Tibial nerve (tissue), 4 donors: ENCODE measurements at places on chromosomes 4 and X. TPM values are rescaled to one million over a fixed set of nuclear protein-coding genes. Genes with fewer than 3 reads are reported as not detected.

DNA sequence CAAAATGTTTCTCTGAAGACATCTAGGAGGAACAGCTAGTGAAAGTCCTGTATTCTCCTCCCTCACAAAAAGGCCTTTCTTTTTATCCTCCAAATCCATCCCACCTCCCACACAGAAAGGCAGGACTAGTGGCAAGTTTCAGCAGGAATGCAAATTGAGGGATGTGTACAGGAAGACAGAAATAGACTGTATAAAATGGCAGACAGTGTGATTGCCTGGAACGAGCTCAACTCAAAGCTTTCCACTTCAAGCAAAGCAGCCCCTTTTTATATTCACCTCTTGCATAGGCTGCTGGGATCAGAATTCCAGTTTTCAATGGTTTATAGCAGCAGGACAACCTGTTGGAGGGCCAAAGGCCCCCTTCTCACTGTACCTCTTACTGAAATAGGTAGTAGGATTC, 57.5 kb downstream of the DCX start:
- H3K27ac ChIP-seq: no peak overlapping the region
- no peak overlapping the region for H3K4me3 ChIP-seq
- H3K4me1 ChIP-seq: no peaks in the 10 kb centered on the region

DNA sequence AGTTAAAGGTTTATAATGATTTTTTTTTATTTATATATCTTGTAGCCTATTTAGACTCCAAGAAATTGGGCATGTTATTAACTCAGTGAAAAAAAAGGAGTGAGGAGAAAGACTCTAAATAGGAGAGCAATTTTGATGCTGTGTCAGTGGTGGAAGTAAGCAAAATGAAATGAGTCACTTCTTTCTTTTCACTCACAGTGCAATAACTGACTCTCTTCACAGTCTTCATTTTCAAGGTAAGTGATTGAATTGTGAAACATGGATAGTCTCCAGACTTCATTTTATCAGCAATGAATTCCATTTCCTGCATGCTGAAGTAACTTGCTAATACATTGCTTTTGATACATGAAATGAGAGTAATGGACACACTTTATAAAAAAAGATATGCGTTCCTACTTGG, 2271.5 kb downstream of the PCDH7 start:
- H3K4me1 ChIP-seq: no peaks in the 10 kb centered on the region
- H3K36me3 ChIP-seq: no peaks in the 10 kb centered on the region
- H3K4me3 ChIP-seq: no peak overlapping the region
- DNase-seq: no peak
- H3K27ac ChIP-seq: no peak overlapping the region
- no peaks in the 10 kb centered on the region for H3K27me3 ChIP-seq

GRCh38 chr4:105992641-105993305, 97.5 kb downstream of the NPNT start:
- H3K27ac ChIP-seq: no peak overlapping the region
- no peak for DNase-seq
- H3K36me3 ChIP-seq: no peaks in the 10 kb centered on the region
- H3K27me3 ChIP-seq: no peaks in the 10 kb centered on the region
- H3K4me3 ChIP-seq: no peak overlapping the region

DNA sequence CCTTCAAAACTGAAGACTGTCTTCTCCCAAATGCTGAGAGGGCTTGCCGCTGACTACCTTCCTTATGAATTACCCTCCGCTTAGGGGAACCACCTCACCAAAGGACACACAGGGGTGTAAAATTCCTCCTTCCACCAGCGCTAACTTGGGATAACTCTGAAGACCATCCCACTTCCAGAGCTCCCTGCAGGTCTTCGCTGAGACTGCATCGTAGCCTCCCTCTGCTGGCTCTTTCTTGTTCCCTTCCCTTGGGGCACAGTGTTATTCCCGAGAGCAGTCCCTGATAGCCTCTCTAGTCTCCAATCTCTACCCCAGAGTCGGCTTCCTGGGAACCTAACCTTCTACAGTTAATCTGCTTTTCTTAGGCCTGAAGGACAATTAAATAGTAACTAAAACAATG, 725.5 kb upstream of the ATOH1 start:
- DNase-seq: no peak
- H3K36me3 ChIP-seq: no peaks in the 10 kb centered on the region
- no peak overlapping the region for H3K4me3 ChIP-seq
- H3K27me3 ChIP-seq: no peaks in the 10 kb centered on the region
- H3K4me1 ChIP-seq: no peaks in the 10 kb centered on the region
- H3K27ac ChIP-seq: no peak overlapping the region

GRCh38 chr4:3433138-3433869, 8.5 kb upstream of the HGFAC start:
- no peak overlapping the region for H3K27ac ChIP-seq
- no peaks in the 10 kb centered on the region for H3K27me3 ChIP-seq
- H3K4me1 ChIP-seq: no peaks in the 10 kb centered on the region
- no peak overlapping the region for H3K4me3 ChIP-seq

The SPANXA2 gene
- total RNA-seq: not detected

GRCh38 chr4:77650787-77651186, 45.2 kb downstream of the CXCL13 start:
- H3K27me3 ChIP-seq: no peaks in the 10 kb centered on the region
- H3K4me3 ChIP-seq: no peak overlapping the region
- no peaks in the 10 kb centered on the region for H3K36me3 ChIP-seq

The TLR1 gene
- 15.7 TPM for total RNA-seq

DNA sequence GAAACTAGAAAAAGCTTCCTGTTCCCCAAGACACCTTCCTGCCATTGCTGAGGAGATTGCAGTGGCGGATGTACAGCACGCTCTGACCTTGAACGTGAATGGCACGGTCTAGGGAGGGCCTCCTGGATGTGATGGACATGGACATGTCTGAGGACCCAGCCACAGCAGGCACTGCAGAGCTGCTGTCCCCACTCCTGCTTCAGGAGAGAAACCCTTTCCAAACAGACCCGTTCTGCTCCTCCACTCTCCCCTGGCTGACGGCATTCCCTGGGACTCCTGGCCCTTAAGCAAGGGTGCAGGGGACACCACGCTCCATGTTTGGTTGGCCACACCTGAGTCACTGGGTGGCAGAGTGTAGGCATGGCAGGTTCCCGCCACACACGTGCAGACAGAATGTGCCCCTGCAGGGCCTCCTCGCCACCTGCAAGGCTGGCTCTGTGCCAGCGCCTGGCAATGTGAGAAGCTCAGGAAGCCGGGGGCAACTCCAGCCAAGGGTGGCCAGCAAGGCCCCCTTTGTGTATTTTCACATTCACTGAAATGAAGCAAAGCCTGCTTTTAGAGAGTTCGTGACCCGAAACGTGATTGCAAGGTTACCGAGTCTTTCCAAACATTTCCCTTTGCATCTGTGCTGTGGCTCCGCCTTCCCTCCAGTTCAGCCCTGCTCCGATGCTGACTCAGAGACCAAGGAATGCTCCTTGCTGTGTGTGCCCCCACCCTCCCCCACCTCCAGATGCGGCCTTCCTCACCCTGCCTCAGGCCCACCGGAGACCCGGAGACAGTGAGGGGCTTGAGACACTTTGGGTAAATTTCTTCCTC, 46.1 kb downstream of the HTRA3 start:
- no peaks in the 10 kb centered on the region for H3K4me1 ChIP-seq
- no peaks in the 10 kb centered on the region for H3K36me3 ChIP-seq
- no peak overlapping the region for H3K27ac ChIP-seq
- H3K4me3 ChIP-seq: no peak overlapping the region
- H3K27me3 ChIP-seq: no peaks in the 10 kb centered on the region
- peak; percentile 15 for DNase-seq

- peaks cover 1% of the 10 kb centered on the region for H3K27me3 ChIP-seq
- H3K27ac ChIP-seq: no peak overlapping the region
- H3K4me3 ChIP-seq: peak overlapping the region; percentile 11
- no peaks in the 10 kb centered on the region for H3K36me3 ChIP-seq
- DNase-seq: no peak
These were observed 48.6 kb downstream of the MAGEA9 start for GRCh38 chrX:149830192-149830873.

The NHSL2 gene
- 26.5 TPM for total RNA-seq

- no peaks in the 10 kb centered on the region for H3K4me1 ChIP-seq
- H3K27ac ChIP-seq: no peak overlapping the region
- H3K4me3 ChIP-seq: no peak overlapping the region
- no peaks in the 10 kb centered on the region for H3K36me3 ChIP-seq
- DNase-seq: no peak
- H3K27me3 ChIP-seq: no peaks in the 10 kb centered on the region
These were observed 500.1 kb downstream of the STPG2 start for GRCh38 chr4:97643179-97643578.

GRCh38 chrX:5236096-5236495, 992.6 kb downstream of the NLGN4X start:
- H3K27me3 ChIP-seq: no peaks in the 10 kb centered on the region
- no peak overlapping the region for H3K27ac ChIP-seq
- H3K36me3 ChIP-seq: no peaks in the 10 kb centered on the region

- no peak overlapping the region for H3K27ac ChIP-seq
- H3K36me3 ChIP-seq: no peaks in the 10 kb centered on the region
- no peaks in the 10 kb centered on the region for H3K27me3 ChIP-seq
- no peak for DNase-seq
- no peak overlapping the region for H3K4me3 ChIP-seq
- H3K4me1 ChIP-seq: no peaks in the 10 kb centered on the region
These were observed 233.9 kb downstream of the RAB28 start for GRCh38 chr4:13250263-13250662.

DNA sequence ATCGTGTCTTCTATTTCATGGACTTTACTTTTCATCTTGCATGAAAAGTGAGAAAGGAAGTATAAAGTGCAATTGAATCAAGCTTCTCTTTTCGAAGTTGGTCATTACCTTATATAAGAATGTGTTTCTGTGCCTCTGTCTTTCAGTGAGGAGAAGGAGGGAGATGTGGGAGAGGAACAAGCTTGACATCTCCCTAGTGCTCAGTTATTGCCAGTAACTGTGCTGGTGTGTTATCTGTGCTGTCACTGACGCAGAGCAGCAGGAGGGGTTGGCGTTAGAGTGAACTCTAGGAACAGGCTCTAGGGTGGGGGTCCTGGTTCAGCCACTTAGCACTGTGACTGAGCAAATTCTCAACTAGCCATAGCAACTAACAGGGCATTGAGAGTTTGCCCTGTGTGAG, 34.0 kb upstream of the TBC1D9 start:
- no peaks in the 10 kb centered on the region for H3K27me3 ChIP-seq
- no peaks in the 10 kb centered on the region for H3K36me3 ChIP-seq
- no peak overlapping the region for H3K4me3 ChIP-seq
- no peak overlapping the region for H3K27ac ChIP-seq

DNA sequence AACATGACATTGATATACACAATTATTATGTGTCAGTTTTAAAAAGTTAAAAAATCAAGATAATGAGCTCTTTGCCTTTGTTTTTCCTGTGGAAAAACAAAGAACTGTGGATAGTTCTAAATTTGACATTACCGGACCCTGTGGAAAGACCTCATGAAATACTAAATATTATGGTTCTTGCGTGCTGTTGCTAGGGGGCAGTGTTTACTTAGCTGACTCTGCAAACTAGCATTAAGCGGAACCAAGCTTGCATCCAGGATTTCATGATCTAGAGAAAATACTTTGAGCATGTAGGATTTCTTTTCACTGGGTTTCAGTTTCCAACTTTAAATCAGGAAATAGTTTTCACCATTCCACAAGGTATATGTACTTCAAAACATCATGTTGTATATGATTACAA, 33.6 kb downstream of the CLCN4 start:
- DNase-seq: no peak
- H3K36me3 ChIP-seq: no peaks in the 10 kb centered on the region
- H3K4me3 ChIP-seq: no peak overlapping the region
- peaks cover 4% of the 10 kb centered on the region for H3K27me3 ChIP-seq

DNA sequence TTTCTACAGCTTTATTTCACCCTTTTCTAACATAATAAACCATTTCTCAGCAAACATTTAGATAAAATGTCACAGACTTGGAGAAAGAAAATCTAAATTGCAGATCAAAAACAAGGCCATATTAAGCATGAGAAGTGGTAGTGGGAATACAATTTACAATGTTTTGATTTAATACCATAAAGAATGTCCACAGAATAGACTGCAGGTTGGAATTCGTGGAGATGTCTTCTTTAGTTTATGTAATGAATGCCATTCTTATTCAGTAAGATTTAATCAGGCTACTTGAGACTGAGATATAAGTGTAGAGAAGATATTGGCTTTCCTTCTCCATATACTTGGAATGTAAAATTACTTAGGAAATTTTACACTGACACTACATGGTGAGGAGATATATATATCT, 91.9 kb upstream of the ZFP42 start:
- no peak overlapping the region for H3K4me3 ChIP-seq
- H3K27ac ChIP-seq: no peak overlapping the region
- no peak for DNase-seq
- no peaks in the 10 kb centered on the region for H3K4me1 ChIP-seq

DNA sequence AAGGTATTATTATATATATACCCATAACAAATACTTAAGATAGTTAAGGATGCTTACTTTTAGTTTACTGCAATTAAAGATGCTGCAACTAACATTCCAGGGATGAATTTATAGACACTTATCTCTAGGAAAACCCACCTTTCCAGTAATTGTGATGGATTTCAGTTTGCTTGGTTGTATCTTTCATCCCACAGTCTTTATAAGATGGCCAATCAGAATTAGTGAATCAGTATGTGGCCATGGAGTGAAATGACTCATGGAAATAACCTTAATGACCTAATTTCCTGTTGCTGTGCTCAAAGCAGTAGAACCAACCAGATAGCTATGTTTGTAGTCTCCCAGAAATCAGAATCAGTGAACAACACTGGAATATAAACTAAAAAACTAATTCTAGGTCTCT, 26.4 kb downstream of the MOSPD2 start:
- H3K36me3 ChIP-seq: no peaks in the 10 kb centered on the region
- H3K27ac ChIP-seq: no peak overlapping the region
- DNase-seq: no peak
- H3K27me3 ChIP-seq: no peaks in the 10 kb centered on the region

The CENPC gene
- 66.7 TPM for total RNA-seq

DNA sequence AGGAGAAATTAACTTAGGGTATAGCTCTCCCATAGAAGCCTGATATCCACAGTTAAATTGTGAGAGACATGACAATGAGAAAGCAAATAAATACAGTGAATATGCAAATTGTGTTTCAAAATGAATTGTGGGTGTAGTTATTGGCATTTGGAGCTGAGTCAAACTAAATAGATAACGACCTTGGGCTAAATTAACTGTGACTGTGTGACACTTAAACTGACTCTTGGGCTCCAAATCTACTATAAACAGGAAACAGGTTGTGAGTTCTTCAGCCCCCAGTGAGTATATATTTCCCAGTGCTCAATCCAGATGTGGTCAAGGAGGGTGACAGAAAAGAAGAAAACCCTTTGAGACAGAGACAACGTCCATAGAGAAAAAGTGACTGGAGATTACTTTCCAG, 11.3 kb upstream of the MAGEA10 start:
- no peaks in the 10 kb centered on the region for H3K36me3 ChIP-seq
- no peaks in the 10 kb centered on the region for H3K4me1 ChIP-seq
- H3K4me3 ChIP-seq: no peak overlapping the region
- no peak overlapping the region for H3K27ac ChIP-seq
- no peak for DNase-seq

DNA sequence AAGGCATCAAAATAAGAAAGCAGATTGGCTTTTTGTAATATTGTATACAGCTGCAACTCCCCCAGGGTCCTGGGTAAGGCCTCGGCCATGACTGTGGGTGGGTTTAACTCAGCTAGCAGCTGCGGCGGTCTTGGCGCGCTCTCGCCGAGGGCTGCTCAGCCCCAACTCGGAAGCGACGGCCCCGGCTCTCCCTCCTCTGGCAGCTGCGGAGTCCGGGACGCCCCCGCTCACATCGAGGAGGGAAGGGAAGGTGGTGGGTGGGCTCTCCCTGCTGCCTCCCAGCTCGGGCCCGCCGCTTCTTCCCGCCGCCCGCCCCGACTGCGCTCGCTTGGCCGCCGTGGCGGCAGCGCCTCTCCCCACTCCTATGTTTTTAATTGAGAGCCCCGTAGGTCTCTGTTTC, 51.2 kb downstream of the GPR50 start:
- H3K27me3 ChIP-seq: no peaks in the 10 kb centered on the region
- no peak overlapping the region for H3K4me3 ChIP-seq
- H3K36me3 ChIP-seq: no peaks in the 10 kb centered on the region
- DNase-seq: no peak
- H3K4me1 ChIP-seq: no peaks in the 10 kb centered on the region
- H3K27ac ChIP-seq: no peak overlapping the region

The DTHD1 gene
- total RNA-seq: not detected
